8988T (cell line): ENCODE measurements at places on chromosomes 7 and 10.
A peak's percentile ranks its signal among the peaks of the same experiment; 100 is the strongest.

GRCh38 chr10:6409971-6410643 is 170.0 kb downstream of the PRKCQ start:
- no peak for DNase-seq

DNA sequence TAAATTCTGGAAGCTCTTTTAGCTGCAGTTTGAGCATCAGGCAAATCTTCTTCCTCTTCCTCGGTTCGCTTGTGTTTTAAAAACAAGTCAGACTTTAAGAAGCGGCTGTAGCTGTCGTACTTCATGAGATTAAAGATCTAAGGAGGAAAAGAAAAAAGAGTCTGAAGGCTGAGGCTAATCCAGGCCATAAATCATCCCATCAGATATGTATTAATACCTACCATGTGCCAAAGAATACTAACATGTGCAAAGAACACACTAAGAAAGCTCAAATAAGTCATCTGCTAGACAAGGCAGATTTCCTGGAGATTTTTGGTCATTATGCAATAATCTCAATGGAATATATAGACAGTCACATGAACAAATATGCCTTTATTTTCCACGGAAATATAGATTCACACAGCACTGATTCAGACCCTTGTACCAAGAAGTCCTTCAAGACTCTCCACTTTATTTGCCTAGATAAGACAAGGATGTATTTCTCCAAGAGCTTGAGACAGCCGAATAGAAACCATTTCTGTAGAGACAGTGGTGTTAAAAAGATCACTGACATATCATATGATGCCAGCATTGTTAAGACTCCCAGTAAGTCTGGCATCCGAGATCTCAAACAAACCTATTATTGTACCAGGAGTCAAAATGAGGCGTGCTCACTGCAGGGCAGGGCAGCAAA is 42.3 kb downstream of the RGS10 start:
- DNase-seq = no peak

GRCh38 chr10:6337382-6337781 is 134.7 kb downstream of the PFKFB3 start:
- no peak for DNase-seq

- no peak for DNase-seq
Observed at GRCh38 chr10:100970914-100971811, 1.9 kb downstream of the SEMA4G start.

DNA sequence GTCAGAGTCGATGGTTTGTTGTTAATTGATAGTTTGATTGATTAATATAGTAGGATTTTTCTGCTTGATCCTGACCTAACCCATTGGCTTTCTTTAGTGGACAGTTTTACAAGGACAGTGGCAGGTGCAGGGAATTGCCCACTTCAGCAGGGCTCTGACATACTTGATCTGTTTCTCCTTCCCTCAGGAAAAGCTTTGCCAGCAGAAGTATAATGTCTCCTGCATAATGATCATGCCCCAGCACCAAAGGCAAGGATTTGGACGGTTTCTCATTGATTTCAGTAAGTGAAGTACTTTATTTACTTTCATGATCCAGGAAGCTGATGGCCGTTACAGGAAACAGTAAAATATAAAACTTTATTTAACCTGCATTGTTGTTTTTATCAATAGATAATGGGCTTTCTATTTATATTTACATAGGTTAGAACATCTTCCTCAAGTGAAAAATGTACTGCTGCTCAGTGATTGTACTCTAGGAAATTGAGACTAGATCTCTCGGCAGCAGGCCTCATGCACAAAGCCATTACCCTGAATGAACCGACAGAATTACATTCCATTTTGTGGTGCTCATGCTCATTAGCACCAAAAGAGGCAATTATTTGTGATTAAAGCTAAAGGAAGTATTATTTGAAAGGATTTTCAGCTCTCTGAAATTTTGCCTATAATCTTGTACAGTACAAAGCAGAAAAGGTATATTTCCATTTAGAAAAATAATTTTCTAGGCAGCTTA is 122.5 kb upstream of the SAMD8 start:
- DNase-seq = no peak

DNA sequence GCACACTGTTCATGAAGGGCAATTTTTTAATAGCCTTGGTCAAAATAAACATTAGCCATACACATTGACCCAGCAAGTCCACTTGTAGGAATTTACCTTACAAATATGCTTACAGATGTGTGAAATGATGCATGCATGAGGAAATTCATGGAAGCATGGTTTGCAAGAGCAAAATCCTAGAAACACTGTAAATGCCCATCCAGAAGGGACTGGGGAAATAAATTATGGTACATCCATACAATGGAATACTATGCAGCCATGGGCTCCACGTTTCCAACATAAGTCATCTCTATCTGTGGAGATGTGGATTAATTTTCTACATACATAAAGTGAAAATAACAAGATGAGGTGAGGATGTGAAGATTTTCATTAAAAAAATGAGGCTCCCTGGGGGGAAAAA is 99.1 kb downstream of the NPY start:
- no peak for DNase-seq

GRCh38 chr10:115129752-115130151 is 36.6 kb downstream of the ATRNL1 start:
- no peak for DNase-seq

GRCh38 chr10:109308971-109309370 is 614.3 kb downstream of the XPNPEP1 start:
- DNase-seq = no peak

DNA sequence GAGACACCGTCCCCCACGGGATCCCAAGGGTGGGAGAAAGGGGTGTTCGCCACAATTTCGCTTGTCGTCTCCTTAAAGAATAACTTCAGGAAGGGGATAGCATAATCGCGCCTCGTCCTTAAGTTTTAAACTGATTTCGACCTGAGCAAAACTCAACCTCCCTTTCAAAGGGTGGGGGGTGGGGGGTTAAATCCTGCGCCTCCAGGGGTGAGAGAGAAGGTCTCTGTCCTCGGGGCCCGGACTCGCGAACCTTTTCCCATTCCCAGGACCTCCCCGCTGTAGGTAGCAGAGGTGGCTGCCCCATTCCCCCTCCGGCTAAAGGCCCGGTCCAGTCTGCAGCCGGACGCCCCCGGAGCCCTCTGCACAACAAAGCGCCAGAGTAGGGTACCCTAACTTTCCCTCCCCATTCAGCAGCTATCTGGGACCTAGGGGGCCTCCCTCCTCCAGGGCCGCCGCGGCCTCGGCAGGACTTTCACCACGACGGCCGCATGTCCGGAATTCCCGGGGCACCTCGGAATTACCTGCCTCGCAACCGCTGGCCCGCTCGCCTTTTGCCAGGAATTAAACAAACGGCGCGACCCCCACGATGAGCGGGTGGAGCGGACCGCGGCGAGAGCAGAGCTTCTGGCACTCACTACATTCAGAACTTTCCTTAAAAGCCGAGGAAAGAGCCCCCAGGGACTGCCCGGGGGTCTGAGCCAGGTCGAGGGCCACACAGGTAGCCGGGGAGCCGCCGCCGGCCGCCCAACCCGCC is 1.7 kb downstream of the CDK6 start:
- peak; percentile 27 for DNase-seq

DNA sequence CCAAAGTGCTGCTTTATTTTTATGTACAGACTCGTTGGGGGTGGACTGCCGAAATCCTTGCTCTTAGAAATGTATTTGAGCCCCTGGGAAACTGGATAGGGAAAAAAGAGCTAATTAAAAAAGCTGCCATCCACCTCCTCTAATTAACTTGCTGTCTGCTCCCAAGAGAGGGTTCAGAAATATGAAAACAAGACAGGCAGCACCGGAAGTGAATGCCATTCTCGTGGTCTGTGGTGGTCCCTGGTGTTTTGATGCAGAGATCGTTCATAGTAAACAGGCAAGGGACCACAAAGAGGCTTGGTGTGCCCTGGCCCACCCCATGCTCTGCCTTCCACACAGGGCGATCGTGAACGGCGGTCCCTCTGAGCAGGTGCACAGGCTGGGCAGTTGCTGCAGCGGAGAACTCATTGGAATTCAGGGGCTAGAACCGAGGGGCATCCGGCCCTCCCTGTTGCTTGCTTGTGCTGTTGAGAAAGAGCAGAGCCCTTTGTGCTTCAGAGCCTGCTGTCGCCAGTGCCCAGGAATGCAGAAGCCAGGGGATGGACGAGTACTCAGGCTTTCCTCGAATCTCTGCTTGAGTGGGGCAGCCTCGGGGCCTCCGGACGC is 79.1 kb upstream of the BTBD16 start:
- no peak for DNase-seq

DNA sequence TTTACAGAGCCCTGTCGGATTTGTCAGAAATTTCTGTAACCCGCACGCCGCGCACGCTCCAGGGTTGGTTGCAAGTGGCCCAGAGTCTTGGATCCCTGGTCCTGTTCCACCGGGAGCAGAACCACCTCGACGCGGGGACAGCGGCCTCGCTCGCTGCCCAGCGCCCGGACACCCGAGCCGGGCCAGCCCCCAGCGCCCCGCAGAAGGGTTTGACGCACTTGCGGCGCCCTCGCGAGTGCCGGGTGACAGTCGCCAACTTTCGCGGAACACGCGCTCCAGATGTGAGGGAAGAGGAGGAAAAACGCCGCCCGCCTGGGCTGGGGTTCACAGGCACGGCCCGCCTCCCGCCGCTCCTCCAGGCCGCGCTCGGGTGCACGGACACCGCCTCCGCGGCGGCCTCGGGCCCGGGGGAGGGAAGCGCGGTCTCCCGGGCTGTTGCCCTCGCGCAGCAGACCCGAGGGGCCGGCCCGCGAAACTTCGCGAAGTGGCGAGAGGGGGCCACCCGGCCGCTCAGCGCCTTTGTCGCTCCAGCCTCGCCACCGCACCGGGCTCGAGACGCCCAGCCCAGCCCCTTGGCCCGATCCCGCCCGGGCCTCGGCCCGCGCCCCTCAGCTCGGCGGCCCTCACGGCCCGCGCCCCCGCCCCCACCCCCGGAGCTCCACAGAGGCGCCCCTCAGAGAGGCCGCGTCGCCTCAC is 514 bp downstream of the RNF216 start:
- DNase-seq = peak; percentile 28

DNA sequence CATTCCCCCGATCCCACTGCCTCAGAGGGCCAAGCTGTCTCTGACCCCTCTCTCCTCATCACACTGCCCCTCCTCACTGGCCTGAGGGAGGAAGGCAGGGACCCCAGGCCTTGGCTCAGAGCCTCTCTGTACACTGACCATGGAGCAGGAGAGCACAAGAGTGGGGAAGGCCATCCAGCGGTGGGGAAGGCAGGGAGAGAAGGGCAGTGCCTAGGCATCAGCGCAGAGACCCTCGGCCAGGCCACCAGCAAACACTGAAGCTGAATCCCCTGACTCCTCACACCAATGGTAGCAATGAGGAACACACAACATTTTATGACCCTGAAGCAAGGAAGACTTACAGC is 14.8 kb downstream of the OGDHL start:
- DNase-seq = no peak

GRCh38 chr7:156478486-156478885 is 162.1 kb upstream of the RNF32 start:
- no peak for DNase-seq

GRCh38 chr7:47638679-47639315 is 56.9 kb upstream of the TNS3 start:
- DNase-seq = no peak

GRCh38 chr10:74029943-74030342 is 32.0 kb downstream of the VCL start:
- no peak for DNase-seq

- DNase-seq = no peak
Observed at GRCh38 chr10:36574207-36574606, 551.2 kb upstream of the ANKRD30A start.

GRCh38 chr7:114468844-114469243 is 54.2 kb downstream of the FOXP2 start:
- DNase-seq = no peak

GRCh38 chr7:1567896-1568510 is 1.8 kb downstream of the PSMG3 start:
- DNase-seq = peak; percentile 3

DNA sequence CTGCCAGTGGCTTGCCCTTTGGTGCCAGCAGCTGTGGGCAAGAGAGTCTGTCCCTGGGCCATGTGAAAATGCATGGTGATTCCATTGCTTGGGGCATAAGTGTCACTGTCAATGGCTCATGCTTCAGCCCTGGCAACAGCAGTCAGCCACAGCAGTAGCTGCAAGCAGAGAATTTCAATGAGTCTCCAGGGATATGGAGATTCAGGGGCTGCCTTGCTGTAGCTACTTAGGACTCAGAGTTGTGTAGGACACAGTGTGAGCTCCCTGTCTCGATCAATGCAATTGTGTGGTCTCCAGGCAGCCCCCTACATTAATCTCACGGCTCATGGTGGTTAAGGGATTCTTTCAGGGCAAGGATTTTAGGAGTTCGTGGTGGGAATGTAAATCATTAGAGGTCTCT is 126.3 kb upstream of the STARD3NL start:
- DNase-seq = no peak

- DNase-seq = no peak
Observed at GRCh38 chr10:125054669-125055268, 105.6 kb downstream of the CTBP2 start.

DNA sequence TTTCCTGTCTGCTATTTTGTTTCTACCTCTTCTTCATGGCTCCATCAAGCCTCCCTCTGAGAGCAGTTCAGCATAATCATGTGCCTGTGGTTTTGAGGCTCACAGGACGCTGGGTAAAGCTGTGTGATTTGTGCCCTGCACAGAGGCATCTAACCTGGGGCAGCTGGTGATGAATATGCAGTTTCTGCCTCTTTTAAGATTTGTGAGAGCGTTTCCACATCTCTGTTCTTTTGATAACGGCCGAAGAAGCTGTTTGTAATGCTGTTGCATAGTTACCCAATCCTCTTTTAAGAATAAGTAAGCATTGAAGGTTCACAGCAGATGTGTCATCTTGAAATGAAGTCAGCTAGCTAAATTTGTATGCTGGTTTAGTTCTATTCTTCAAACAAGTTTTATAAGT is 45.2 kb downstream of the PNLIPRP3 start:
- DNase-seq = no peak

DNA sequence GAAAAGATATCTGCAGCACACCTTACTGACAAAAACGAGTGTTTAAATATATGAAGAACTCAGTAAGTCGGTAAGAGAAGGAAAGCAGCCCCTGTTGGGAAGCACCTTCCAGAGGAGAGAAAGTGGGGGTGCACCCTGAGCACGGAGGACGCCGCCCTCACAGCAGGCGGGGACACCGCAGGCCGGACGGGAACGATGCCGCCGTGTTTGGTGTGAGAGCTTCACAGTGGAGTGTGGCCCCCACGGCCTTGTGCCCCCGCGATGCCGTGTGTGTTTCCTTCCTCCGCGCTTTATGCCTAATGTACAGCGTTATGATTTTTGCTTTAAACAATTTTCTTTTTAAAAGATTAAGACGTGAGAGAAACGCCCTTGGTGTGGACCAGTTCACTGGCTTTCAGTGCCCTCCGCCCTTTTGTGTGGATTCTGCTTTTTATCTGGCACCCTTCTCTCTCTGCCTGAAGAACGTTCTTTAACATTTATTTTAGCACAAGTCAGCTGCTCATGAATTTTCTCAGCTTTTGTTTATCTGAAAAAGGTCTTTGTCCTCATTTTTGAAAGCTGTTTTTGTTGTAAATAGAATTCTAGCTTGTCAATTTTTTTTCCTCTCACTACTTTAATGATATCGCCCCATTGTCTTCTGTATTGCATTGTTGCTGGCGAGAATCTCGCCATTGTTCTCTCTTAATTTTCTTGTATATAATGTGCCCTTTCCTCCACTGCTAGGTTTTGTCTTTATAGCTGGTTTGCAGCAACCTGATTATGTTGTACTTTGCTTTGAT is 110.7 kb downstream of the INPP5A start:
- no peak for DNase-seq

GRCh38 chr10:110919971-110920881 is 822 bp downstream of the SHOC2 start:
- DNase-seq = no peak

- no peak for DNase-seq
Observed at GRCh38 chr10:98339799-98340198, 71.8 kb upstream of the LOXL4 start.

- no peak for DNase-seq
Observed at GRCh38 chr7:124552217-124552616, 213.4 kb downstream of the GPR37 start.

- DNase-seq = no peak
Observed at GRCh38 chr10:132577350-132578003, 39.9 kb downstream of the INPP5A start.
